Effector CD8-positive, alpha-beta T cell (primary cell): ENCODE measurements at places on chromosomes 6 and 20.

- no peak for DNase-seq
These were observed 124.4 kb upstream of the EDN1 start for GRCh38 chr6:12165722-12166280.

GRCh38 chr6:82227770-82228169 lies 19.8 kb downstream of the IBTK start:
- DNase-seq, result no peak

GRCh38 chr20:46034039-46034438 lies 5.0 kb downstream of the SLC12A5 start:
- DNase-seq, result no peak

- DNase-seq, result no peak
These were observed 778 bp downstream of the PKIG start for GRCh38 chr20:44583157-44583556.

DNA sequence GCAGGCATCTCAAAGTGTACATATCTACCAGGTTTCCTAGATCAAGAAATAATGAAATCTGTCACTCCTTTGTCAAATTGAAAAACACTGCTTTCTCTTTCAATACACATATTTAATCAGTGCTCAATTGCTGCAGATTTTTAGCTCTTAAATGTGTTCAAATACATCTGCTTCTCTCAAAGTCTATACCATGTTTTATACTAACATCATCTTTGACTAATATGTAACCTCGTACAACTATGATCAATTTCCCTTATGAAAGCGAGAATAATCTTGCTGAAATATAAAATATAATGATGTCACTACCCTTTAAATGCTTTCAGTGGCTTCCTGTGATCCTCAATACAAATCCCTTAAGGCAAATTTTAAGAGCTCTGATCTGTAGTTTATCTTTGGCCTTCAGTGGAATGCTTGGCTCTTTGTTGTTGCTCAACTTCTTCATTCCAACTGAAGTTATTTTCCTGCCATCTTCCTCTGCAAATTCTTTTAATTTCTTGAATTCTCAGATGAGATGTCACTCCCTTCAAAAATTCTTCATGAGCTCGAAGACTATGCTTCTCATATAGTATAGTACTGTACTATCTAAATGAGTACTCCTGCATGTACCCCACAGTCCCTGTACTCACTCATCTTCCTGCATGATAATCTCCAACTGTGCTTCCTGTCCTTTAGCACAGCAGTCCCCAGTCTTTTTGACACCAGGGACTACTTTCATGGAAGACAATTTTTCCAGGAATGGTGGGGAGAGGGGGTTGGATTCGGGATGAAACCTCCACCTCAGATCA lies 545.1 kb upstream of the GJE1 start:
- no peak for DNase-seq

DNA sequence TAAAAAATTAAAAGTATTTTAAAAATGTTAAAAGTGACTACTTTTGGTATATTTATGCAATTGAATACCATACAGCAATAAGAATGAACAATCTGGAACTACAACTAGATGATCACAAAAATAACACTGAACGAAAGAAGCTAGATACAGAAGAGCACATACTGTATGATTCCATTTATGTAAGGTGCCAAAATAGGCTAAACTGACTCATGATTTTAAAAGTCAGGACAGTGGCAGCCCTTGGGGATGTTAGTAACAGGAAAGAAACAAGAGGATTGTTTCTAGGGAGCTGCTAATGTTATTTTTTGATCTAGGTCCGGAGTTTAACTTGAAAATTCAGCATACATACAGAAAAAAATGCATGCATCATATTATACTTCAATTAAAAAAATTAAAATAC lies 42.3 kb downstream of the KIF13A start:
- no peak for DNase-seq

DNA sequence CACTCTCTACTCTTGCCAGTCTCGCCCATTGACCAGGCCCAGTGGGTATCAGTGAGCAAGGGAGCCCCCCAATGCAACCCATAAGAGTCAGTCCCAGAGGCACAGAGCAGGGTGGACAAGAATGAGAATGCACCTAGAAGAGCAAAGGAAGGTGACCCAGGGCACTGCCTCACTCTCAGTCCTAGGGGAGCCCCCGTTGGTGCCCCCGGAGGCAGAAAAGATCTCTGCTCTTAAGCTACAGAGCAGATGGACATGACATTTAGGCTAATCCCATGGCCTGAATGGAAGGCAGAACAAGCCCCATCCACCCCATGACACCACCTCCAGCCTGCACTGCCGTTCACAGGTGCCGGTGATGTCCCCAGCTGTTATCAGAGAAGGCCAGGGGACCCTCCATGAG lies 50.7 kb upstream of the PLEKHG1 start:
- no peak for DNase-seq

GRCh38 chr6:151056230-151056907 lies 183.4 kb upstream of the AKAP12 start:
- no peak for DNase-seq

DNA sequence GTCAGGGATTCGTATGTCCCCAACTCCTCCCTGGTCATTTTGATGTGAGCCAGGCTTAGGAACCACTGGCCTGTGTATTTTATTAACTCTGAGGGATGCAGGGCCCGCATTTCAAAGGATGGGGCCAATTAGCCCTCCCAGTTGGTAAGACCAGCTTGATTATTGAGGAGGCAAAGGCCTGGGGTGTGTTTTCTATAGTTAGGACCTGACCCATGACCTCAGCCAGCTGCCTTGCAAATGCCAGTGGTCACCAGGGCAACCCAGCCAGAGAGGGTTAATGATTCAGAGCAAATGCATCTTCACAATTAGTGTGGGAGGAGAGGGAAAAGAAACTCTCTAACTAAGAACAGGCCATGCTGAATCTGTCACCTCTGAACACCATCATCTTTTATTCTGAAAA lies 835.4 kb downstream of the MAFB start:
- DNase-seq, result no peak

GRCh38 chr6:42786525-42786985 lies 4.7 kb downstream of the BICRAL start:
- DNase-seq, result no peak

DNA sequence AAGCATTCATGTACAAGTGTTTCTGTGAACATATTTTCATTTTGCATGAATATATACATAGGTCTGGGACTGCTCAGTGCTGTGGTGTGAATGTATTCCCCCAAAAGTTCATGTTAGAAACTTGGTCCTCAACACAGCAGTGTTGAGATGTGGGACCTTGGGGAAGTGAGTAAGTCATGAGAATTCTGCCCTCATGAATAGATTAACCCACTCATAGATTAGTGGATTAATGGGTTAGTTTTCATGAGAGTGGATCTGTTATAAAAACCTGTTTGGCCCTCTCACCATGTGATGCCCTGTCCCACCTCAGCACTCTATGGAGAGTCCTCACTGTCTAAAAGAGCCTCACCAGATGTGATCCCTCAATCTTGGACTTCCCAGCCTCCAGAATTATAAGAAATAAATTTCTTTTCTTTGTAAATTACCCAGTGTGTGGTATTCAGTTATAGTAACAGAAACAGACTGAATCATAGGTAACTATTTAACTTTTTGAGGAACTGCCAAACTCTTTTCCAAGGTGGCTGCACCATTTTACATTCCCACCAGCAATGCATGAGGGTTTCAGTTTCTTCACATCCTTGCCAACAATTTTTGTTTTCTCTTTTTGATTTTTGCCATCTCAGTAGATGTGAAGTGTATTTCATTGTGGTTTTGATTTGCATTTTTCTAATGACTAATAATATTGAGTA lies 45.3 kb downstream of the QRSL1 start:
- no peak for DNase-seq

- DNase-seq, result no peak
These were observed 167.6 kb upstream of the CST7 start for GRCh38 chr20:24781418-24781980.

- DNase-seq, result no peak
These were observed 33.7 kb downstream of the PKIG start for GRCh38 chr20:44615876-44616603.

- DNase-seq, result no peak
These were observed 16.6 kb upstream of the MAPK13 start for GRCh38 chr6:36113703-36114102.

GRCh38 chr6:154410619-154411072 lies 54.0 kb upstream of the IPCEF1 start:
- no peak for DNase-seq

GRCh38 chr6:14910692-14911547 lies 334.9 kb upstream of the JARID2 start:
- no peak for DNase-seq

DNA sequence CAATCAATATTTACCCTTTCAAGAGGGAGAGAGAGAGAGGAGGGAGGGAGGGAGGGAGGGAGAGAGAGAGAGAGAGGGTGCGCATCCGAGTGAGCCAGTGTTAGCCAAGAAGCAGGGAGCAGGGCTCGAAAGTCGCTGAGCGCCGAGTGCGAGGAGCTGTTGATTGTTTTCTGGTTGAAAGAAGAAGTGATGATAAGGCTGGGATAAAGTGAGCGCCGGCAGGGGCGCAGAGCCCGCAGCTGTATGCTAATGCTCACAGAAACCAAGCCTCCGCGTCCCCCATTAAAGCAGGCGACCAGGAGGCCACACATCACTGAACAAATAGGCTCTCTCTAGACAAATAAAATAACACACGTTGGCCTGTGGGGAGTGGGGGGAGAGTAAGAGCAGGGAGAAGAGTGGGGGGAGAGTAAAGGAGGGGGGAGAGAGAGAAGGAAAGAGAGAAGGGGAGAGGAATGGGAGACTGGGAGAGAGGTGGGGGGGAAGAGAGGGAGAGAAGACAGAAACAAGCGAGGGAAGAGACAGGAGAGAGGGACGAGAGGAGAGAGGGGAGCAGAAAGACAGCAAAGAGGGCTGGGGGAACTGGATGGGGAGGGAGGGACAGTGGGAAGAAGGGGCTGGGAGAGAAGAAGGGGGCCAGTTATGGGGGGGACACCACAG lies 5.0 kb upstream of the INSM1 start:
- DNase-seq, result no peak

DNA sequence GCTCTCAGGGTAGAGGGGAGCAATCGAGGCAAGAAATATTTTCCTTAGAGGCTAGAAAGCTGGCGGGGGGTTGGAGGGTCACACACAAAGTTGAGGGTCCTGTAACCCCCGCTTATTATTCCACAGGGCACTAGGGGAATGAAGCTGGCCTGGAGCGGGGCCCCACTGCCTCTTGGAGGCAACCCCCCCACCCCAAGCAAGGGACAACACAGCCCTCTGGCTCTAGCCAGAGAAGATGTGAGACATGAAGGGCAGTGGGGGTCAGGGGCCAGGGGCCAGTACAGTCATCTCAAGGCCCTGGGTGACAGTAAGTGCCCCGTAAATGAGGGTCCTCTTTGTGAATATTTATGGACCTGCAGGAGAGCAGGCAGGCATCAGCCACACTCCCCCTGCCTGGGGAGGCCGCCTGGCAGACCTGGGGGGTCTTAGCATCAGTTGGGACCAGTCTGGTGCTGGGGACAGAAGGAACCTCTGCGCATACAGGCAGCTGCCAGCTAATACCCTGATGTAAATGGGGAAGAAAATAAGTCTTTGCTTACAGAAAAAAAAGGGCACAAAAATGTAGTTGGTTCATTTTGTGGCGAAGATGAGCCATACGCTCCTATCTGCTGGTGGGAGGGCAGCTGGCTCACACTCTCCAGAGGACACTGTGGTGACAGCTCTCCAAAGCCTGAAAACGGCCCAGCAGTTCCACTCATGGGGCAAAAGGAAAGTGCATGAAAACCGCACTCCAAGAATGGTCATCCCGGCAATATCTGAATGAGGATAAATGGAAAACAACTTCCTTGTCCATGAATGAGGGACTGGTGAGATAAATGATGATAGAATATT lies 21.9 kb downstream of the SPATA2 start:
- DNase-seq, result no peak

- DNase-seq, result no peak
These were observed 97.3 kb upstream of the NHSL1 start for GRCh38 chr6:138596591-138596990.

GRCh38 chr6:145643760-145644159 lies 91.6 kb downstream of the EPM2A start:
- DNase-seq, result no peak

- DNase-seq, result no peak
These were observed 95.4 kb upstream of the CNKSR3 start for GRCh38 chr6:154605882-154606370.
